ENCODE measurements at places on chromosomes 1 and 21.

GRCh38 chr1:173894189-173894588, 22.9 kb downstream of the SERPINC1 start:
- DNase-seq, result no peak

GRCh38 chr21:33977721-33978369, 62.2 kb upstream of the ATP5PO start:
- no peak for DNase-seq

DNA sequence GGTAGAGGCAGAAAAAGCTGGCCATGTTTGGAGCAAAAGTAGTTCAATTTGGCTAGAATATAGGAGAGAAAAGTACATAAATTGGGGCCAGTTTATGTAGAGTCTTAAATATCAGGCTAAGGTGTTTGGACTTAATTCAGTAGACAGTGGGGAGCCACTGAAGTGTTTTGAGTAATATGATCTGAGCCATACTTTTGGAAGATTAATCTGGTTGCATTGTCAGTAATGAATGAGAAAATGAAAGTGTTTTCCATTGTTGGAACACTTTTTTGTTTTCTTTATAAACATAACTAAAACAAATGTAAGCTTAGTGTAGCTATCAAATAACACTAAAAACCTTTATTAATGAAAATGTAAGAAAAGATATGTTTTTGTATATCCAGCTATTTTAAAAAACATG, 42.1 kb downstream of the POU2F1 start:
- DNase-seq, result no peak

GRCh38 chr1:88658419-88658818, 25.7 kb upstream of the PKN2 start:
- no peak for DNase-seq

GRCh38 chr1:228411548-228412430, 4.9 kb downstream of the TRIM17 start:
- DNase-seq, result no peak

DNA sequence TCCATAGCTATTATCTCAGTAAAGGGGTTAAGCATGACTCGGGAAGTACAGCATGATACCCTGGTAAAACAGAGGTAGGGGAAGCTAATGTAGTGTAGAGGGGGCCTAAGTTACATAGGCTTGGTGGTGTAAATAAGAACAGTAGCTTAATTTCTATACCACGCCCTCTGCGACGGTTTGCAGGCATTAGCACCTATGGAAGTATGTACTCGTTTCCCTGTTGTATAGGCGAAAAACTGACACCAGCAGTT, 470 bp upstream of the NAXE start:
- DNase-seq, result no peak

DNA sequence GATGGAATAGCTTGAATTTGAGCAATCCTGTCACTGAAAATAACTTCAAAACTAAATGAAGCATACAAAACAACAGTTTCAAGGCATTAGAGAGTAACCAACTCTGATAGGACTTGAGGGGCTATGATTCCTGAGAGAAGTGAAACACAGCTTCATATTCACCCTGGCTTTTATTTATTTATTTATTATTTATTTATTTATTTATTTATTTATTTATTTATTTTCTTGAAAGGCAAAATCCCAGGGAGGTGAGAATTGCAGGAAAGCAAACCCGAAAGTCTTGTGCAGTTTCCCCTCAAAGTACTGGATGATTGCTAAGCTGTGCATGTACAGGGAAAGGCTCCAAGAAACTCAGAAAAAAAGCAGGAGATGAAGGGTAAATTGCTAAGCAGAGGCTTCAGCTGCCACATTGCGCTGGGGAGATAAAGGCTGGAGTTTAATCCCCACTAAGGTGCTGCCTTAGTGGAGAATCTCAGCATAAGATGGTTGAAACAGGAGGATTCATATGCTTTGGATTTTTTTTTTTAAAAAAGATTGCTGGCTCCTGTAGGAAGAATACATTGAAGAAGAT, 72.9 kb upstream of the COL24A1 start:
- no peak for DNase-seq

- no peak for DNase-seq
Measured at GRCh38 chr1:174569240-174569639, 121.5 kb downstream of the GPR52 start.

- peak; percentile 32 for DNase-seq
Measured at GRCh38 chr21:14686466-14687267, 140.6 kb upstream of the SAMSN1 start.

DNA sequence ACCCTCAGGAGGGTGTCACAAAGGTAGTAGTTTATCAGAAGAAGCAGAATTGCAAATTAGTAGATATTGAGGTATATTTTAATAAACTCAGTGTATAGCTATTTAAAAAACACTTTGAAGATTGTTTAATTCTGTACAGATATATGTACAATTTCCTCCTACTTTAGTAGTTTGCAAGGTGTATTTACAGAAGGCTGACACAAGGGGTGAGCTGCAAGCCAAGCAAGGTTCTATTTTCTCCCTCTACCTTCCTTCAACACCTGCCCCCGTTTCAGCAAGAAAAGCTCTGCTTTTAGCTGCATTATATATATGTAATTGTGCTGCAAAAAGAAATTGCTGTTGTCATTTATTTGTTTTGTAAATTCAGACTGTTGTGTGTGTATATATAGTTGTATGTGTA, 674.2 kb upstream of the PKN2 start:
- DNase-seq, result no peak

DNA sequence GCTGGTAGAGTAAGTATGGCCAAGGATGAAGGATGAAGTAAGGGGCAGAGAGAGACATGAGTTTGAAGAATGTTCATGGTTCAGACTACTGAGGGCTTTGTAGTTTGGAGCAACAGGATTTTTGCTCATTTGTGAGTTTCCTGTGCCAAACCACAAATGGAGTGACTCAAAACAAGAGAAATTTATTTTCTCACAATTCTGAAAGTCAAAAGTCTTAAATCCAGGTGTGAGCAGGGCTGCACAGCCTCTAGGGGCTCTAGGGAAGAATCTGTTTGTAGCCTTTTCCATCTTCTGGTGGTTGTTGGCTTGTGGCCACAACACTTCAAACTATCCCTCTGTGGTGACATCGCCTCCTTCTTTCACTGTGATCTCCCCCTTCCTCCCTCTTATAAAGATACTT, 58.9 kb downstream of the RHOU start:
- DNase-seq, result peak; percentile 31

GRCh38 chr1:203197625-203198024, 11.1 kb upstream of the CHI3L1 start:
- no peak for DNase-seq
